ENCODE measurements at places on chromosomes 4 and X.

- DNase-seq = no peak
Observed at GRCh38 chrX:23435108-23435507, 100.5 kb downstream of the PTCHD1 start.

DNA sequence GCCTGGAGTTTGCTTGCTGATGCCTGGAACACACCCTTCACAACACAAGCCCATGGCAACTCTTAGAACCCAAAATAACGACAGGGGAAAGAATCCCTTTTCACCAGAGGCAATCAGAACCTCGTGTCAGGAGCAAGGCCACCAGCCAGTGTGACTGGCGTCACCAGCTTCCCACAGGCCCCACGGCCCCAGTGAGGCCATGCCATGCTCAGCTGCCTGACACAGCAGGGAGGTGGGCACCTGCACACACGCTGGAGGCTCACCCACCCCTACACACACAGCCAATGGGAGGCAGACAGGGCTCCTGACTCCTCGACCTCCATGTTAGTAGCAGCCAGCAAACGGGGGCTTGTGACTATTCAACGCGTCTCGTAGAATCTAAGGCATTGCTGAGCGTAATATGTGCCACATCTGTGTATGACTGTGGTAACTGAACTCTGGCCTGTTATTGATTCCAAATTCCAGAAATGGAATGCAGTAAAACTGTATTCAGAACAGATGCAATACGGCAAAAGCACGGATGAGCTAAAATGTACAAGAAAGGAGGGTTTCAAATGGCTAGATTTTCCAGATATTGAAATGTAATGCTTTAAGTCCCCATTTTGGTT, 28.5 kb downstream of the RNF212 start:
- no peak for DNase-seq

DNA sequence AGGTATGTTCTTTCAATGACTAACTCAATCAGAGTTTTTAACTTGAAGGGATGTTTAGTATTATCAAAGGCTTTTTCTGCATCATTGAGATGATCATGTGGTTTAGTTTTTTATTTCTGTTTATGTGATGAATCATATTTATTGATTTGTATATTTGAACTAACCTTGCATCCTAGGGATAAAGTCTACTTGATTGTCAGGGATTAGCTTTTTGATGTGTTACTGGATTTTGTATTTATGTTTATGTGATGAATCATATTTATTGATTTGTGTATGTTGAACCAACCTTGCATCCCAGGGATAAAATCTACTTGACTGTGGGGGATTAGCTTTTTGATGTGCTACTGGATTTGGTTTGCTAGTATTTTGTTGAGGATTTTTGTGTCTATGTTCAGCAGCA, 615.4 kb upstream of the GRID2 start:
- DNase-seq = no peak

DNA sequence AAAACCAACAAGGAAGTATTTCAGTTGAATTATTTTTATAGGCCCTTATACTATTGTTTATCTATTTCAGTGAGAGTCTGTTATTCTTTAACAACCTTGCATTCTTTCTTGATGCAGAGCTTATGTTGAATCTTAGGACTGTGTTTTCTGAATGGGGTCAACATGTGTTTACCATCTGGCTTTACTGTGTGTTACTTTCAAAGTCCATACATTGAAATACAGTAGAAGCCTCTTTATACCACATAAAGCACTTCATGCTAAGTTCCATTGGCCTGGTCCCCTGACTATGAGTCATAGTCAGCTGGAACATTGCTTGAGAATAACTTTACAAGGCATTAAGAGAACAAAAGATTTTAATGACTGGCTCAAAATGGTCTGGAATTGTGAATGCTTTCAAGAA, 152.6 kb downstream of the GASK1B start:
- no peak for DNase-seq

DNA sequence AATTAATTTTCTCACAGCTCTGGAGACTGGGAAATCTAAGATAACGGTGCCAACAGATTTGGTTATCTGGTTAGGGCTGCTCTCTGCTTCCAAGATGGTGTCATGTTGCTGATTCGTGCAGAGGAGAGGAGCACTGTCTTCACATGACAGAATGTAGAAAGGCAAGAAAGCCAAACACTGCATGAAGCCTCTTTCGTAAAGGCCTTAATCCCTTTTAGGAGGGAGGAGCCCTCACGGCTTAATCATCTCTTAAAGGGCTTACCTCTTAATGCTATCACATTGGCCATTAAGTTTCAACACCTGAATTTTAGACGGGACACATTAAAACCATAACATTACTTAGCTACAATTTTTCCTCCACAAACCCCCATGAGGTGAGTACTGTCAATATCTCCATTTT, 174.1 kb downstream of the COX18 start:
- DNase-seq = no peak

DNA sequence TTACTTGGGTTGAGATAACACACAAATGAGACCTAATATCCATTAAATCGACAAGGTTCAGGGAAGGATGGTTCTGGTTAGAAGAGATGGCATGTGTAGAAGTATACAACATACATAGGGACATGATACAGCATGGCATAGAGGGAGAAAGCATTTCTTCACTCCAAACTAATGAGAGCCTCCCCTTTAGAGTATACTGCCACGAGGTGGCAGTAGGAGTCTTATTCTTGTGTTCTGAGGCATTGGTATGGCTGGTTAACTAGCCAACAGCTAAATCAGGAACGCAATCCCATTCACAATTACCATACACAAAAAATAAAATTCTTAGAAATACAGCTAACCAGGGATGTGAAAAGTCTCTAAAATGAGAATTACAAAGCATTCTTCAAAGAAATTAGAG, 29.1 kb upstream of the TRO start:
- DNase-seq = peak; percentile 38

- no peak for DNase-seq
Observed at GRCh38 chr4:26139310-26139924, 181.4 kb upstream of the RBPJ start.

DNA sequence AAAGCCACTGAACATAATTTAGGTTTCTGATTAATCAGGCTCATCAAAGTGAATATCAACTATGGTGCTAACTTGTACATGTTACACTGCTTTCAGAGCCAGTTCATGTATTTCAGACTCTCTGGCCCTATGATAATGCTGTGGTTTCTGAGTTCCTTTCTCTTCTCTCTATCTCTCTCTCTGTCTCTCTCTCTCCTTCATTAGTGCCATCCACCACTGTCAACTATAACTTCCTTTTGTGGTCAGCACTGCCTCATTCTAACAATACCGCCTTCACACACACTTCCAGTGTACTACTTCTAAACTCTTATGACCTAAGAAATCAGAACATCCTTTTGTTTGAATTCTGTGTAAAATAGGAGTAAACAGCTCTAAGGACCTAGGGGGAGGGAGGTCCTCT, 907.1 kb downstream of the RPA4 start:
- no peak for DNase-seq

GRCh38 chr4:128517096-128517738, 229.6 kb upstream of the PGRMC2 start:
- DNase-seq = no peak

GRCh38 chr4:8289151-8289750, 19.7 kb downstream of the HTRA3 start:
- DNase-seq = no peak

DNA sequence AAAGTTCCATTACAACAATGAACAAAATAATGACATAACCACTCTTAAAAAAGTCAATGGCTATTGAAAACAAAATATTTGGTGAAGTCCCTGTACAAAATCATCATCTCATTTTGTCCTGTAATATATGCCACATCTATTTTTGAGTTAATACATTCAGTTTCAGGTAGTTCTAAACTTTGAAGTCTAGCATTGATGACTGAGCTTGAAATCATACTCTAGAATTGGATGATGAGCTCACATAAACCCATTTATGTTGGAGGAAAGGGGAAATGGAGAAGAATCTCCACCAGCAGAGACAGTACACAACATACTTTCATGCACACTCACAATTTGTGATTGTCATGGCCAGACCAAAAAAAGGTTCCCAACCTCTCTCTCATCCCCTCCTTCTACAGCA, 371.1 kb upstream of the NR3C2 start:
- no peak for DNase-seq
